Stimulated activated CD4-positive, alpha-beta T cell treated with anti-CD3 and anti-CD28 coated beads, Interleukin-4, amount 100 ng/mL, for 24 hours (primary cell): ENCODE measurements at places on chromosomes 2 and 18.

- DNase-seq, result no peak
These were observed 668.8 kb downstream of the TDRD15 start for GRCh38 chr2:21792571-21792970.

- no peak for DNase-seq
These were observed 381.5 kb upstream of the ETAA1 start for GRCh38 chr2:67015681-67016080.

DNA sequence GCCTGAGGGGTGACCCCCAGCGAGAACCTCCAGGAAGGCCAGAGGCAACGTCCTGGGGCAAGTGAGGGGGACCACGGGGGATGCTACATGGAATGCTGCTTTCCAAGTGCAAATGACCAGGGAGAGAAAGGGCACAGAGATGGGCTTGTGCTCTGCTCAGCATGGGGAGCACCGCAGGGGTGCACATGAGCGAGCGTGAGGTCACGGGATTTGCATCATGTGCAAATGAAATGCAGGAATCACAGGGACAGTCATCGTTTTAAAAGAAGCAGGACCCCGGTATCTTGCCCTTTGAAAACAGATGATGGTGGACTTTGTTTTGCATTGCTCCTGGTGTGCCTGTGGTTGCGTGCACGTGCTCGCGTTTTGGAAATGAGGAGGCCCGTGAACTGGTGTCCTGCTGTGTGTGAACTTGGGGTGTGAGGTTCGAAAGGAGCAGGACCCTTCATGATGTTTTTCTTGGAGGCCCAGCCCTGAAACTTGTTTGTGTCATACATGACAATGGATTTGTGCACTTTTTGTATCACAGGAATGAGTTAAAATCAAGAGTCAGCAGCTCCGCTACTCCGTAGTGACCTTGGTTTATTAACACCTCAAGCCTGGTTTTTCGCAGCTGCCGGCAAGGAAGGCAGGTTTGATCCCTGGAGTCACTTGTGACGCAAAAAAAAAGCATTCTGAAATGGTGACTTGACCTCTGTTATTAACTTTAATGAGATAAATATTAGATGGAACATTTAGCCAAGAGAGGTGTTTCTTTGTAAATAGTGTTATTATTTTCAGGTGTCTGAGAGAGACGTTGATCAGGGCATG lies 234.5 kb downstream of the LDLRAD4 start:
- DNase-seq, result no peak

GRCh38 chr18:4391859-4392258 lies 63.2 kb downstream of the DLGAP1 start:
- no peak for DNase-seq

GRCh38 chr18:44128365-44128764 lies 552.3 kb upstream of the SETBP1 start:
- no peak for DNase-seq

GRCh38 chr2:162678551-162678950 lies 160.0 kb downstream of the KCNH7 start:
- DNase-seq, result no peak

DNA sequence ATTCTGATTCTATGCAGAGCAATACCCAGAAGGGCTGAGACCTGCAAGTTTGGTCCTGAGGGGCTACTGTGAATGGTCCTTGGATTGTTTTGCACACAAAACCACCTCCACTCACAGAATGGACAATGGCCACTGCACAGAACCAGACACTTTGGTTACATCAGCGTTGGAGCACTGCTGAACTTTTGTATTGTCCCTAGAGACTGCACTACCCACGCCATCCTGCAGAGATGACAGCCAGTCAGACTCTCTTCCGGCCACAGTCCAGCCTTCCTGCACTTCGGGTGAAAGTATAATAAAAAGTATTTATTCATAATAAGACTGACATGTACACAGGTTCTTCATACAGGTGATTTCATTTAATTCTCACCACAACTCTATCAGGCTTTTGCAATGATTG lies 35.7 kb downstream of the CELF4 start:
- no peak for DNase-seq

DNA sequence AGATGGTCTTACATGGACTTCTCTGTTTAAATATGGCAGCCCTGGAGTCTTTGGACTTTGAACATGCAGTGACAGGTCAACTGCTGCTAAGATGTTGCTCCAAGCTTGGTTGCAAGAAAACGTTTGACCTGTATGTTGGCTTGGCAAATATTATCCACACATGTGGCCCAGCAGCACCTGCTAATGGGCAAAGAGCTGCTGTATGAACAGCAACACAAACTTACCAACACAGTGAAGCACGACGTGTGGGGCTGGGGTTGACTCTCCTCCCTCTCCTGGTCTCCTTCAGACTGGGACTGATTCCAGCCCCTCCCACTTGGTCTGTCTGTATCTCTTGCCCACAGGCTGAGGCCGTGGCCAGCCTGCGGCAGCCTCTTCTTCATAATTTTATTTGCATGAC lies 3.8 kb downstream of the KCNE4 start:
- no peak for DNase-seq

DNA sequence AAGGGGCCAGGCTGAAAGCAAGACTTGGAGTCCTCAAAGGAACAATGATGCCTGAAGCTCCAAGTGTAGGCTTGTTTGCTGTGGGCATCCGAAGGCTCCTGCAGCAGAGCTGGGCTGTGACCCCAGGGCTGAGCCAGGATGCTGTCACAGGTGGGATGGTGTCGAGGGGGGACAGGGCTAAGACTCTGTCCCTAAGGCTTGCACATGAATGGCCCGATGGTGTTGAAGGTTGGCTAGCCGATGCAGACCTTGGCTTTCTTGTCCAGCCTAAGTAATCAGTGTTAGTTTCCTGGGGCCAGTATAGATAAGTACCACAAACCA lies 251.0 kb downstream of the NDUFA10 start:
- no peak for DNase-seq

DNA sequence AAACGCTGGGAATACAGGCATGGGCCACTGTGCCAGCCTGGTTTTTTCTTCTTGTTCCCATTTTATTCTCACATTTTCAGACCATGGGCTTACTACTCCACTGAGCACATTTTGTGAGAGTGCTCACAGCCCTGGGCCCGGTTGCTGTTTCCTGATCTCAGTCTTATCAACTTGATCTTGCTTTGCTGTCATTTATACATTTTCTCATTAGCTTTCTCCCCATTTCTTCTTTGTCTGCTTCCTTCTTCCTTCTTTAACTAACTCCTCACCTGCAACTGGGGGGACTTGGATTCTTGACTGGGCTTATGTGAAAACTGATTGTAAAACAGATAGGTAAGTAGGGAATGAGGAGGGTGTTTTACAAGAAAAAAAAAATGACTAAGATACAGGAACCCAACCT lies 117.3 kb downstream of the PLB1 start:
- no peak for DNase-seq

- DNase-seq, result no peak
These were observed 31.5 kb upstream of the SMAD7 start for GRCh38 chr18:48982266-48982665.

GRCh38 chr2:170651624-170652325 lies 63.4 kb upstream of the SP5 start:
- DNase-seq, result peak; percentile 4

DNA sequence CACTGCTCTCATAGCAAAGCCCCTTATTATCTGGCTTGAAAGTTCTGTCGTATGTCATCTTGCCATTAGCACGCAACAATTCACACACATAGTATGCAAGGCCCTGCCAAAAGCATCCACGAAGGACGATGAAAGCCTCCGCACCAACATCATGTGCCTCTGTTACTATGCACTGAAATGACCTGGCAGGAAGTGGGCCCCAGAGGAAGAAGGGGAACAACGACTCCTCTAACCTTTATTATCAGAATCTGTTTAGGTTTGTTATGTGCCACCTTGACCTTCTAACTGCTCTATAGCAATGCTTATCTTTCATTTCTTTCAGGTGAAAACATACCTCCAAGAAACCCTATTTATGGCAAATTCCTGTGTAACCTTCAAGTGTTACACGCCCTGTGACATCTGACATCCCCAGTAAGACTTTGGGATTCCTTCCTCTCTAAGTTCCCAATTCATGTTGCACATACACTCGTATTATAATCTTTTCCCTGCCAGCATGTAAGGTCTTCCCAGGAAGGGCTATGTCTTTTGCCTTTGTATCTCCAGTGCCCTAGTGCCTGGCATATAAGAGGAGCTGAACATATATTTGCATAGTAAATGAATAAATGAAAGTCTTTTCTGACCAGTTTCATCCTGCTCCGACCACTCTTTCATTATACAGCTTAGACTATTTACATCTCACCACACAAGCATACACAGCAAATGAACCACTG lies 7.0 kb upstream of the NDUFV2 start:
- DNase-seq, result peak; percentile 67

GRCh38 chr18:52288403-52289004 lies 51.5 kb upstream of the DCC start:
- DNase-seq, result no peak

GRCh38 chr18:27301615-27302378 lies 116.7 kb upstream of the CHST9 start:
- no peak for DNase-seq

DNA sequence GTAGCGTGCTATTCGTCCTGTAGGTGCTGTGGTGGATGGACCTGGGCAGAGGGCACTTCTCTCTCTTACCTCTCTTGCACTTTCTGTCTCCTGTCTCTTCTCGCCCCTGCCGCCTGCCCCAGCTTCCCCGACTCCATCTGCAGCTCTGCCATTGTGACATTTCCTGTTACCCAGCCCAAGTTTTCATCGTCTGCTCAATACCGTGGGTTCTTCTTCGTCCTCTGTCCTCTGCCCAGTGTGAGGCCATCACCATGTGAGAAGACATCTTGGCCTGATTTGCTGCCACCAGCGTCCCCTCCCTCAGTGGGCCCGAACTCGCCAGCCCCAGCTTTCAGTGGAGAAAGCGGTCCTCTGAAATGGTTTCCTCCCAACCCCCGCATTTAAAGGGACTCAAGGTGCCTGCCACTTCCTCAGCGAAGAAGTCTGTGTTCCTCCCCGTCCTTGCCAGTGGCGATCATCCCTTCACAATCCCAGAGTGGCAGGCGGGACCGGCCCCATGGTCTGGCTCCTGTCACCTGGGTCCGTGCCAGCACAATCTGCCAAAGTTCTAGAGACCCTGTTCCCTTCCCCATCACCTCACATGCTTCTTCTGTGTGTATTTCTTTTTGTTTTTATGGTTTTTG lies 18.0 kb downstream of the TGOLN2 start:
- DNase-seq, result no peak

DNA sequence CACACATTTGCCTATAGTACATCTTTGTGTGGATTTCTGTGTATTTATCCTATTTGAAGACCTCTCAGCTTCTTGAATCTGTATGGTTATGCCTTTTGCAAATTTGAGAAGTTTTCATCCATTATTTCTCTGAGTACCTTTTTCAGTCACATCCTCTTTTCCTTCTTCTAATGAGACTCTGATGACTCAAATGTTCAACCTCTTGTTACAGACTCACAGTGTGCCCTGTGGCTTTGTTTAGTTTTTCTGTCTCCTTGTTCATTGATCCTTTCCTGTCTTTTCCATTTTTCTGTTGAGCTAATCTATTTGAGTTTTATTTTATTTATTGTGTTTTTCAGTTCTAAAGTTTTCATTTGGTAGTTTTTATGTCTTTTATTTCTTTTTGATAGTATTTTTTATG lies 87.0 kb upstream of the LRP1B start:
- DNase-seq, result no peak

- DNase-seq, result no peak
These were observed 24.8 kb upstream of the KIDINS220 start for GRCh38 chr2:8862230-8862629.

DNA sequence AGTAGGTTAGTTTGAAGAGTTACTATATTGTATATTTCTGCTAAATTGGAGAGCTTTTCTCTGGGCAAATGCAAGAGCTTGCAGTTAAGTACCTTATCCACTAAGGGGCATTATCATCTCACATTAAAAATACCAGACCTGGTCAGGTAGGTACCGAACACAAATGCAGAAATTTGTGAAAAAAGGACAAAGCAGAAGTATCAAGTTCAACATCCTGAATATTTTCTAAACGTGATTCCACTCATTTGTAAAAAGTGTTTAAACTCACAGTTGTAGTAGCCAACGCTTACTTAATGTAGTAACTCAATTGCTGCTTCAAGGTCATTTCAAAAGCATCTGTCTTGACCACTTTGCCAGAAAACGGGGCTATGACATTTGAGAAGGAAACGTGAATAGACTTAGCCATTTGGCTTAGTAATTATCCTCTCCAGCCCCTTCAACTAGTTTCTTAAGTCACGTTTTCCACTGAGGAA lies 52.1 kb downstream of the CYRIA start:
- DNase-seq, result no peak

DNA sequence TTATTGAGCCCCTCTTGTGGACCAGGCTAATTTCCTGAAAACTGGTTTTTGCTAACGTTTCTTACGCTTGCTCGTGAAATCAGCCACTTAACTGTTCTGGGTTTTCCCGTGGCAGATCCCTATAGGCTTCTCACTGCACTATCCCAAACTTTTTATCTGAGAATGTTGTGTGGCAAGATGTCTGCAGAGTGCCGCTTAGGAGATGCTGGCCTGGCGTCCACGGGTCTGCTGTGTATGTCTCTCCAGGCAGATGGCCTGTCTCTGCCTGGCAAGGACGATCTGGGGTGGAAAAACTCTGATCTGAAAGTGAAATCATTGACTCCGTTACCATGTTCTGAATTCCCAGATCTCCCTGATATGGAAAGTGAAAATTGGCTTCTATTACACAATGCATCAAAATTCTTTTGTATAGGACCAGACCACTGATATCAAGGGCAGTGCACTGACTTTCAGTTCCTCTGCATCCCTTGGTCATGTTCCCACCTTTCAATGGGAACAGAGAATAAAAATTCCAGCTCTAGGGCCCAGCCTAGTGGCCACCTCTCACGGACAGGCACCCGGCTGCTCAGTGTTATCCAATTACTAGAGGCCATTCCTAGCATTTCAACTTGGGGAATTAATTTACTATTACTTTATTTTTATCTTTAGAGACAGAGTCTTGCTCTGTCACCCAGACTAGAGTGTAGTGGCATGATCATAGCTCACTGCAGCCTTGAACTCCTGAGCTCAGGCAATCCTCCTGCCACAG lies 154.6 kb downstream of the ACOXL start:
- DNase-seq, result no peak

- no peak for DNase-seq
These were observed 6.1 kb upstream of the CYRIA start for GRCh38 chr2:16671760-16672159.

DNA sequence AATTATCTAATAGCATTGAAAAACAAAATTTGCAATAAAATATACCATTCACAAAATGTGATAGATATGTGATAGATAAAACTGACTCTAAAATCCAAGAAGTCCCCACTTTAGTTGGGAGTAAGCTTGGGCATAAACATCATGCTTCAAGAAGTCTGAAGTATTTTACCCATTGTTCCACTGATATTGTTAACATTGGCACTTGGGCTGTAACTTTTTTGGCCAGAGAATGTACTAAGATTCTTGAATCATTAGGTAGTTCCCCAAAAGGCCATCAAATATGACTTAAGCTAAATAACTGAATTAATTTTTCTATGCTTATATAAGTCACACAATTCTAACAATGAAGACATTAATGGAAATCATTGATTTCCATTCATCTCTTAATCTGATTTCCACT lies 413.6 kb downstream of the CDH2 start:
- DNase-seq, result no peak

GRCh38 chr2:54510916-54511315 lies 54.8 kb downstream of the SPTBN1 start:
- DNase-seq, result no peak

- DNase-seq, result no peak
These were observed 54.3 kb downstream of the TMX3 start for GRCh38 chr18:68660354-68661183.
